ENCODE measurements at places on chromosomes 4 and X.

DNA sequence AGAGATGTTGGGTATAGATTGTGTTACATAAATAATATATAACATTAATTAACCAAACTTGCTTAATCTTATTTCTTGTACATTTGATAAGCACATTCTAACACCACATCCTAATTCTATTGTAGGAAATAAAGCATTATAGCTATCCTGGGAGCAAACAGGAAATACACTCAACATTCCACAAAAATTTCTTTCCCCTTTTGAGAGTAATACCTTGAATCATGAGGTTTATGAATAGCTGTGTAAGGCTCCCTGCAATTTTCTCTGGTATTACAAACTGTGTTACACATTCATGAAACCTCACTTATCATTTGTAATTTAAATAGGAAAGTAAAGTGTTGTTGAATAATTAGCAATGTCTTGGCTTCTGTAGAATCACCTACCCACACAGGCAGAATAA lies 95.1 kb downstream of the TMEM47 start:
- DNase-seq = no peak

GRCh38 chr4:8221476-8221875 lies 22.4 kb downstream of the SH3TC1 start:
- peak; percentile 45 for DNase-seq

- no peak for DNase-seq
Observed at GRCh38 chr4:110231869-110232268, 33.5 kb upstream of the ELOVL6 start.

DNA sequence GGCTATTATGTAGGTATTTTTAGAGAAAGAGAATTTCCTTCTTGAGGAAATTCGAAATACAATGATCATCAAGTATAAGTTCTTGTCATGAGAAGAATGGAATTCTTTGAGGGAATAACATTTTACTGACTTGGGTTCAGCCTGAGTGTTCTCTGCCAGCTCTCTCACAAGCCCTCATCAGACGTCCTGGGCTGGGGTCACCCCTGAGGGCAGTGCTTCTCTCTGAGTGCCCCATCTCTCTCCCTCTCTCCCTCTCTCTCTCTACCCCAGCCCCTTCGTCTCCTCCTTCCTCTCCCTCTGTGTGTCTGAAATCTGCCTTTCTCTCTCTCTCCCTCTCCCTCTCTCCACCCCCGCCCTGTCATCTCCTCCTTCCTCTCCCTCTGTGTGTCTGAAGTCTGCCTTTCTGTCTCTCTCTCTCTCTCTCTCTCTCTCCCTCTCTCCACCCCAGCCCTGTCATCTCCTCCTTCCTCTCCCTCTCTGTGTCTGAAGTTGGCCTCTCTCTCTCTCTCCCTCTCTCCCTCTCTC lies 241.7 kb upstream of the PSAPL1 start:
- no peak for DNase-seq

DNA sequence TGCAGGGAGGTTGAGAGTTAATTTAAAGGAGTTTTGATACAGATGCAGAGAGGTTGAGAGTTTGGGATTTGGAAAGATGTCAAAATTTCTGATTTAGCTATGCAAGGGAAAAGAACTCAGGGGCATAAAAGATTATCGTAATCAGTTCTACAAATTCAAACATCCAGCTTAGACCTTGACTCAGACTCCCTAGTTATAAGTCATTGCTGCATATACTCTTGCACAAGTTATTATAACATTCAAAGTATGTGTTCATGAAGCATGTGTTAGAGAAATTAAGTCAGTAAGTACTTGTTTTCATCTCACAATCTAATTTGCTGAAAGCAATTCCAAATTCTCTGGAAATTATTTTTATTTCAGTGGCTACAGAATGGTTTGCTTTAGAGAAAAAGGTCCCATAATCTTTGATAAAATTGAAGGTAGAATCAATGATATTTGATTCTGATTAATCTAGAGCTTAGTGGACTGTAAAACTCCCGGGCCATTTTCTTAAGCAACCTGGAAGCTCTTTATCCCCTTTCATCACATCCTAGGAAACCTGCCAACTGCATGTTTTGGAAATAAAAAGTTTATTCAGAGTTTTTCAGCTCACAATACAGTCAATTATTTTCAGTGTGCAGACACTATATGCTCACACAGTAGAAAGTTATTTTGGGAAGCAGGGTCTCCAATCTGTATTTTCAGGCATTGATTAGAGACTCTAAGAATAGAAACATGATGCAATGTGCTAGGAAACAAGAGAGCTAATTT lies 132.9 kb upstream of the SPANXC start:
- no peak for DNase-seq

DNA sequence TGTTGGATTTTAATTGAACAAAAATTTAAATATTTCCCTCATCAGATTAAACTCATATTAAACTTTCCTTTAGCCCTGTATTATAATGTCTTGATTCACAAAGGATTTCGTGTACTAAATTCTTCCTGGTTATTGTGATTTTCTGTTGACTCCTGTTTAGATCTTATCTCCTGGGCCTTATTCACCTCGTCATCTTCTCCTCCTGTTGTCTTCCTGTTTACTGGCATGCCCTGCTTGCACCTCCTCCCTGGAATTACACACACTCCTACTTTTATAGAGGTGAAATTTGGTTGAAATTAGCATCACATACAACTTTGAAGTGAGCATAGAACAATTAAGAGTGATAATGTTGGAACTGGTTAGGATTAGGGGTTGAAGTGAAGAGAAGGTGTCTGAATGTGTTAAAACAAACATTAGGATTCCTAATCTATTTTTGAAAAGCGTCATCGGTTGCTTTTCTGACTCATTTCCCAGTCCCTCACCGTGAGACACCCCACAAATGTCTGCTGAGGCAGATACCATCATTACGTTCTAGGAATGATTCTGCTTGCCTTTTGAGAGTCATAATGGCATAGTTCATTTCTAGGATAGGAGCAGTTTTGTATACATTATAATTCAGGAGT lies 32.5 kb downstream of the TLL1 start:
- no peak for DNase-seq

- DNase-seq = no peak
Observed at GRCh38 chr4:94519019-94519418, 67.3 kb downstream of the PDLIM5 start.

- no peak for DNase-seq
Observed at GRCh38 chr4:42397635-42398170, 415 bp downstream of the SHISA3 start.

DNA sequence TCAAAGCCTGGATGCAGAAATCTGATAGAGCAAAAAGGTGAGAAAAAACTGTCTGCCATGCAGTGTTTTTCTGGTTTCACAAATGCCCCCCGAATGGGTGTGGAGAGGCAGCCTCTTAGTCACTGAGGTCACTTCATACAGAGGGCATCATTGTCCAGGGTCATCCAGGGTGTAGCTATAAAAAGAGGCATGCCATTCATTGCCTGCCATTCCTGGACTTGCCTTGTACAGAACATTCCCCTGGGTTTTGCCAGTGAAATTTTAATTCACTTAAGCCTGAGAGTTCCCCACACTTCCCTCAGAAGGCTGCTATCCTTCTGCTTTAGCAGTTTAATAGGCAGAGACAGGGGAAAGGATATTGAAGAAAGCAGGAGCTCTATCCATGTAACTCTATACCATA lies 230.3 kb downstream of the UNC5C start:
- DNase-seq = no peak

- DNase-seq = no peak
Observed at GRCh38 chrX:135741192-135741715, 26.7 kb downstream of the CT45A3 start.

DNA sequence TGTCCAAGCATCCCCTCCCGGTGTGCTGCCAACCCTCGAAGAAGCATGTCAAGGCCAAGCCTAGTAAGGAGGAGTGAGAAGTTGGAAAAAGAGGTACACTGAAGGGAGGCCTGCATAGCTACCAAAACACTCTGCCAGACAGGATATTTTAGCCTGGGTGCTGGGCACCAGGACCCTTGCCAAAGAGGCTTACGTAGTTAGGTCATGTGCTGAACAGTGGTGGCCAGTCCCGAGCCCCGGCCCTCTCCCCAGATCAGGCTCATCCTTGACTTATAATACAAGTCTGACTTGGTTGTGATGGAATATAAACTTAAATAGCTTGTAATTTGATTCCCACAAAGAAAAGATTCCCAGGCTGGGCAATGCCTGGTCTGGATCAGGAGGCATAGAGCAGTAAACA lies 149.3 kb downstream of the ARHGEF9 start:
- DNase-seq = no peak

GRCh38 chr4:55733932-55734331 lies 85.7 kb upstream of the EXOC1L start:
- no peak for DNase-seq

GRCh38 chrX:103418811-103419340 lies 42.5 kb downstream of the BEX3 start:
- no peak for DNase-seq

DNA sequence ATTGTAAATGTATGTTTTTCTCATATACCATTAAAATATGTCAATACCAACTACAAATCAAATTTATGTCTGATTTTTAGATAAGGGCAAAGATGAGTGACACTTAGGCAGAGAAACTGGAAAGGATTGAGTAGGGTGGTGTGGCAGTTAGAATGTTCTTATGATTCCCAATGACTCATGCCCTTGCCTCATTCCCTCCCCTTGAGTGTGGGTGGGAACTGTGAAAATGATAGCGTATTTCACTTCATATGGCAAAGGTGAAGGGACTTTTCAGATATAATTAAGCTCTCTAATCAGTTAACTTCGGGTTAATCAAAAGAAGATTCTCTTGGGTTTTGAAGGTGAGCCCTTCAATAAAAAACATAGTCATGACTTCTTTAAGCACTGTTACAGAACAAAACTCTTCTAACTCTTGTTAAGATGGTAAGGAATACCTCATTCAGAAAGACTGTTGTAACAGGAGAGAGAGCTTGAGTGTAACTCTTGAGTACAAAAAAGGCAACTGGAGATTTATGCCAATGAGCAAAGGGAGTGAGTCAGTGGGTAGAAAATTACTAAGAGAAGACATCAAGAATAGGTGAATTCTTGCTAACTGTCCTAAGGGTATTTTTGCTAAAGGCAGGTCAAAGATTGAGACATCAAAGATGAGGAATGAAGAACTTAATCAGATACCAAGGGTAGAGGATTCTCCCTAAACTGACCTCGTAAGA lies 329.5 kb downstream of the KCTD8 start:
- DNase-seq = no peak

DNA sequence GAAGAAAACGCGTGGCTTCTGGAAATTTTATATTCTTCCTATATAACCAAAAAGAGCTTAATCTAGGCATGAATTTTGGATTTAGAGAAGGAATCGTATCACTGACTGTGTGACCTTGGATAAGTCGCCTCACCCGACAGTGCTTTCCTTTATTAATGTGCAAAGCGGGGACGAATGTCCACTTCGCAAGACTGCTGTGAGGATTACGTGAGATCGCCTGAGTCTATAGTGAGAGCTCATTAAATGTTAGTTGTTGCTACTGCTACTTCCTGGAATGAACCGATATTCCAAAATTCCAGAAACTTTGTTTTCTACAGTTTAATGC lies 448 bp upstream of the TBC1D8B start:
- DNase-seq = no peak

GRCh38 chr4:26937139-26937538 lies 76.5 kb downstream of the STIM2 start:
- no peak for DNase-seq

DNA sequence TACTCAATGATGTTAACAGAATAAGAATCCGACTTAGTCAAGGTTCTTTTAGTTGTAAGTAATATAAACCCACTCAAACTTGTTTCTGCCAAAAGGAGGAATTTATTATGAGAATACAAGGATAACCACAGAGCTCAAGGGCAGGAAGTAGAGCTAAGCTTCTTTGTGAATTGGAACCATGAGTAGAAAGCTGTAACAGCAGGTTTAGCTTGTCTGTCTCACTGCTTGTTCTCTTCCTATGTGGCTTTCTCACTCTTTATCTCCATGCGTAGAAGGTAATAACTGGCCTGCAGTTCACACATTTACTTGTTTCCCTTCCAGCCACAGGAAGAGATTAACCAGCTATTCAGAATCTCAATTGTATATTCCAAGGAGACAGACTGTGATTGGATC lies 378.3 kb downstream of the PPP1R2C start:
- DNase-seq = peak; percentile 7

- DNase-seq = no peak
Observed at GRCh38 chrX:112521676-112522075, 158.1 kb downstream of the LHFPL1 start.

- DNase-seq = no peak
Observed at GRCh38 chrX:72130762-72131250, 909 bp downstream of the RTL5 start.

Data from CD4-positive, alpha-beta T cell treated with Interleukin-10 for 1 hour (primary cell).